ENCODE measurements at places on chromosomes 7 and 10. TPM values are rescaled to one million over a fixed set of nuclear protein-coding genes. Genes with fewer than 3 reads are reported as not detected.

DNA sequence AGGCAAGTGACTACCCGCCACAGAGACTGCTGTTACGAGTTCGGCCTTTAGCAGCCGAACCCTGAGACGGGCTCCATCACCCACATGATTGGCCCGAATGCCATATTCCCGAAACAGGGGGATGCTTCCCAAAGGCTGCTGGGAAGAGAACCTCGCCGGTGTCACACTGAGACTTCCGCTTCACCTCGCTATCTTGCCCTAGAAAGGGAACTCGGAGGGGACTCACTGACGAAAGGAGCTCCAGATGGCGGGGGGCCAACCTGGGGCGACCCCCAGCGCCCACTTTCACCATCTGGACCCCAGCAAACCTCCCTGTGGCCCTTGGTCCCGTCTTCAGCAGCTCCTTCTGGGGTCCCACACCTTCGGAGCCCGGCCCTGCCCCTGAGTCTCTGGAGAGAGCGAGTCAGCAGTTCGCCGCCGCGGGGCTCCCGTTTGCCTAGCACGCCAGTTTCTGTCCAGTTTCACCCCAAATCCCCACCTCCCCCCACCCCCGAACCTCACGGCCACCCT lies 529 bp downstream of the HPS1 start:
- ATAC-seq, result peak; percentile 66

Gene OR2A42
- not detected for total RNA-seq

DNA sequence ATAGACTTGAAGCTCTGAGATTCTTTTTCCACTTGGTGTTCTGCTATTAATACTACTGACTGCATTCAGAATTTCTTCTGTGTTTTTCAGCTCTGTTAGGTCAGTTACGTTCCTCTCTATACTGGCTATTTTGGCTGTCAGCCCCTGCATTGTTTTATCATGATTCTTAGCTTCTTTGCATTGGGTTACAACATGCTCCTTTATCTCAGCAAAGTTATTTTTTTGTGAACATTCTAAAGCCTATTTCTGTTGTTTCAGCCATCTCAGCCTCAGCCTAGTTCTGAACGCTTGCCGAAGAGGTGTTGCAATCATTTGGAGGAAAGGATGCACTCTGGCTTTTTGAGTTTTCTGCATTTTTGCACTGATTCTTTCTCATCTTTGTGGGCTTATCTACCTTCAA lies 201.5 kb upstream of the GNAI1 start:
- ATAC-seq, result no peak

- no peak for ATAC-seq
These were observed 757.3 kb downstream of the TYW1 start for GRCh38 chr7:67753891-67754290.

Gene TRIM50
- not detected for total RNA-seq

- no peak for ATAC-seq
These were observed 101.9 kb upstream of the LRRN3 start for GRCh38 chr7:110988890-110989501.

DNA sequence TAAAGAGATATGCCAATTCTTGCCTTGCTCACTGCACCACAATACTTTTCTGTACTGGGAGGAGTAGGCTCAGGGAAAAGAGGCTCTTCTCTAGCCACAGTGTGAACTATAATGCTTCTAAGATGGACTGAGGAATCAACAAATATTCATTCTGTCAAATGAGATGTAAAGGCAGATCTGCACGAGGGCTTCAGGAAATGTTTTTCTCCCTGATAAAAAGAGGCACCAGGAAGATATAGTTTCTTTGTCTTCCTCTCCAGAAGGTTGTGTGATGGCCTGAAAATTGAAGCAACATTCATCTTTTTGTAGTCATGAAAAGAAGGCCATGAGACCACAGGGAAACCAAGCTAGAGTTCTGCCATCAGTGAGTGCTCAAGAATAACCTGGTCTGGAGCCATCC lies 79.1 kb upstream of the NME8 start:
- no peak for ATAC-seq

- ATAC-seq, result peak; percentile 82
These were observed 113.6 kb upstream of the SEM1 start for GRCh38 chr7:96823274-96823673.

- peak; percentile 45 for ATAC-seq
These were observed 119.1 kb upstream of the WDR11 start for GRCh38 chr10:120732067-120732466.

Gene SPDYE2B
- total RNA-seq, result not detected

DNA sequence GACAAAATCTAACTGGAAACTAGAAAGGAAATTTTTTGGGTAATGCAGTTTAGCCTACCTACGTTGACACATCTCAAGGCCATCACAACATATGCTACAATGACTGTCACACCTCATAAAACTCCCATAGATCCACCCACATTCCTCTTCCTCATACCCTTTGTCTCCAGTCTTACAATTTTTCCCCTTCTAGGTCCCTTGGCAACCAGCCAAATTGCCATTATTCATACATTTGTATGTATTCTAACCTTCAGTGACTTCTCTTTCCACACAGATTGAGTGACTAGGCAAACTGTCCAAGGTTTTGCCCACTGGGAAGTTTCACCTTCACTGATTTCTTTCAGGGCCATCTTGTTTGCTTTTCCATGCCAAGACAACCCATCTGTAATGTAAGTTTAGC lies 100.5 kb upstream of the TPK1 start:
- no peak for ATAC-seq

Gene AVL9
- 48.1 TPM for total RNA-seq

GRCh38 chr7:129671266-129671665 lies 59.7 kb downstream of the NRF1 start:
- no peak for ATAC-seq

DNA sequence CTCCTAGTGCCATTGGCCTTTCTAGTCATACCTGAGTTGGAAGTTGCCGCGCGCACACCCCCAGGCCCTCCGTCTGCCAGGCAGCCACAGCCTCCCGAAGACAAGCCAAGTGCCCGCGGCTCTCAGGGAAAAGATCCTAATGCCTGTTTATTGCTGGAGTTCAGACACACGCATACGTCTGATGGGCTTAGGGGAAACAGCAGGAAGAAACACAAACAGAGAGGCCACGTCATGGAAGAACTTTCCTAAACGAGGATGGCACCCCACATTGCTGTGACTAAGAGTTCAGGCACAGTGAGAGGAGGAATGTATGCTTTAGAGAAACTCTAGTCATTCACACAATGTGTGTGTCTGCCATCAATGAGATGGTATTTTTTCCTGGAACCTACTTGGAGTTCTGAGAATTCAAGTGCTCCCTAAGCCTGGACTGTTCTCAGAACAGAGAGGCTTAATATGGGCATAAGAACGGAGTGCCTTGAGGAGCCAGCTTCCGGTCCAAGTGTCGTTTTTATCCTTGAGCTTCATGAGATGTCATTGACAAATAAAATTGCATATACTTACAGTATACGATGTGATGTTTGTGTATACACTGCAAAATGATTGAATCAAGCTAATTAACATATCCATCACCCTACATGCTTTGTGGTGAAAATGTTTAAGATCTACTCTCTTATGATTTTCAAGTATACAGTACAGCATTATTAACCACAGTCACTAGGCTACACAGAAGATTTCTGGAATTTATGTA lies 11.6 kb upstream of the RBP3 start:
- ATAC-seq, result no peak

- ATAC-seq, result no peak
These were observed 109.6 kb downstream of the PTPRE start for GRCh38 chr10:128016423-128017060.

- ATAC-seq, result no peak
These were observed 88.0 kb downstream of the PLXDC2 start for GRCh38 chr10:19904202-19904661.

DNA sequence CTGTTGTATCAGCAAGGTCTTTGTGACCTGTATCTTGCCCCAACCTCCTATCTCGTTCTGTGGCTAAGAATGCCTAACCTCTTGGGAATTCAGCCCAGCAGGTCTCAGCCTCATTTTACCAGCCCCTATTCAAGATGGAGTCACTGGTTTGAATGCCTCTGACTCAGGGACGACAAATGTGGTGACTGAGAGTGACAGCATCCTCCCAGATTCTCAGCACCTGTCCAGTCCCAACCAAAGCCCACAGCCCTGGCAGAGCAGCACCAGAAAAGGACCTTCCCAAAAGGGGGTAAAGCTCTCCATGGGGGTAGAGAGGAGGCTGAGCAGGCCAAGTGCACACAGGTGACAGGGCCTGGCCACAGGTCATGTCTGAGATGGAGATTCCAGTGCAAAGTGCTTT lies 35.4 kb upstream of the GPAM start:
- ATAC-seq, result no peak

DNA sequence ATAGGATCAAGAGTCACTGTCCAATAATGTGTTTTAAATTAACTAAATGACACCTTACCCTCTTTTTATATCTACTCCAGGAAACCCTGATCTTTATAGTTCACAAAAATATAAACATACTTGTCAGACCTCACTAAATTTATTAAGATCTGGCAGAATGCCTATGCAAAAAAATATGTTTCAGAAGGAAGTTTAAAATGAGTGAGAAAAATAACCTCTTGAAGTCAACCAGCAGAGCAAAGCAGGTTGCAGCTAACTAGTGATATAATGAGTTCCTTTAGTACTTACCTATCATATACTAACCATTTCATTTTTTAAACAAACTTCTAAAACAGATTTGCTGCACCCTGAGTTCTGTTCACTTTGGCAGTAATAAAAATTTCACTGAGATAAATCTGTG lies 14.0 kb upstream of the HGF start:
- ATAC-seq, result no peak

GRCh38 chr10:77526868-77527617 lies 110.6 kb downstream of the KCNMA1 start:
- no peak for ATAC-seq

- no peak for ATAC-seq
These were observed 21.6 kb upstream of the LHFPL3 start for GRCh38 chr7:104306793-104307192.

GRCh38 chr7:12826079-12826478 lies 138.6 kb downstream of the ARL4A start:
- no peak for ATAC-seq

Gene TMEM209
- total RNA-seq, result 39.9 TPM

GRCh38 chr10:90652519-90652918 lies 205.3 kb downstream of the HTR7 start:
- no peak for ATAC-seq

Gene FHIP2A
- 22.8 TPM for total RNA-seq

Gene TIMM23B
- total RNA-seq, result 11.5 TPM

Gene STEAP4
- not detected for total RNA-seq

DNA sequence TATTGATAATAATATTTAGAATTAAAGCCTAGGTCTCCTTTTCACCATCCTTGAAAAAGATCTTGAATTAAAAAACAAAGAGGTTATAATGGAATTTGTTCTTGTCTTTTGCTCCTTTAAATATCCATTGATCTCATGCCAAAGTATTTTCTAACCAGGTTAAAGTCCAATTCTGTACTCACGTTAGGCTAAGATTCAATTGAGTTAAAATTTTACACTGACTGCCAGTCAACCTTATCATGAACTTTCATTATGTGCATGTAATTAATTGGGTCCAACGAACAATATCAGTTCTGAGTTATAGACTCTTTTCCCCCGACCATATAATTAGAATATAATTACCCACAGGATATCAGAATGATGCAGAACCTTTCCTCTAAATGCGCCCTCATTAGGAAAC lies 266.6 kb downstream of the DGKB start:
- ATAC-seq, result no peak

Gene CPEB3
- total RNA-seq, result 2.9 TPM

- no peak for ATAC-seq
These were observed 523.1 kb downstream of the LRMDA start for GRCh38 chr10:75954486-75954885.

Gene CYP2E1
- total RNA-seq, result 5.4 TPM

- peak; percentile 76 for ATAC-seq
These were observed at the start of gene GIMAP7 for GRCh38 chr7:150514748-150515222. Gene GIMAP7, plus strand, starts transcription at chr7:150514872. Its CDS starts 5,103 bp downstream, at chr7:150519975.
